PC-9 (cell line): ENCODE measurements at places on chromosomes 3 and 15. TPM values are rescaled to one million over a fixed set of nuclear protein-coding genes. Genes with fewer than 3 reads are reported as not detected.

Gene GP9
- total RNA-seq: not detected in 2 replicates

- H3K27me3 ChIP-seq: no peaks in the 10 kb centered on the region
- DNase-seq: no peak
- no peaks in the 10 kb centered on the region for H3K4me1 ChIP-seq
- H3K36me3 ChIP-seq: no peaks in the 10 kb centered on the region
Observed at GRCh38 chr15:73617301-73617831, 15.8 kb downstream of the NPTN start.

DNA sequence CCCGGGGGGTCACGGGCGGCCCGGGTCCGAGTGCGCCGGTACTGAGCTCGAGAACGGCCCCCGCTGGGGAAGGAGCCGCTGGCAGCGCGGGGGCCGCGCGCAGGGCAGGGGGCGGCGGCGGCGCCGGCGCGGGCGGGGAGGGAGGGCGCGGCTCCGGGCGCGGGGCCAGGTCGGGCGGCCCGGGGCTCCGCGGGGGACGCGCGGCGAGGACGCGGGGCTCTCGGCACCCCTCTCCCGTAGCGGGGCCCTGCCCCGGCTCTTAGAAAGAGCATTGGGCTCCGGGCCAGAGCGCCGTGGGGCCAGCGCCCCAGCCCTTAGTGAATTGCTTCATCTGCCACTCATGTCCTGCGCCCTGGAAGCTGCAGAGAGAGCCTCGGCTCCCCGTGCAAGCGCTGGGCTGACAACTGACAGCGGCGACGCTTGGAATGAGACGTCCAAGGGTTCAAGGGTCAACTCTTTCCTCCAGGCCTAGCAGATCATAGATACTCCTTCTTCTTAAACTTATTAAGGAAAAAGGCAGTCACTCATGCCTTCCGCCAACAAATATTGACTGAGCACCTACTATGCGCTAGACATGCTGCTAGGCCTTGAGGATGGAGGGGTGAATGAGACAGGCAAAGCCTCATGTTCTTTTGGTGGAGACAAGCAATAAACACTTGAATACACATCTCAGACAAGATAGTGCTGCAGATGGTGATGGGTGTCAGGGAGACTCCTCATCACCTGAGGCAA, 140.8 kb downstream of the SMAD6 start:
- peaks cover 29% of the 10 kb centered on the region for H3K4me1 ChIP-seq
- H3K36me3 ChIP-seq: no peaks in the 10 kb centered on the region
- no peak for DNase-seq
- H3K27me3 ChIP-seq: no peaks in the 10 kb centered on the region

DNA sequence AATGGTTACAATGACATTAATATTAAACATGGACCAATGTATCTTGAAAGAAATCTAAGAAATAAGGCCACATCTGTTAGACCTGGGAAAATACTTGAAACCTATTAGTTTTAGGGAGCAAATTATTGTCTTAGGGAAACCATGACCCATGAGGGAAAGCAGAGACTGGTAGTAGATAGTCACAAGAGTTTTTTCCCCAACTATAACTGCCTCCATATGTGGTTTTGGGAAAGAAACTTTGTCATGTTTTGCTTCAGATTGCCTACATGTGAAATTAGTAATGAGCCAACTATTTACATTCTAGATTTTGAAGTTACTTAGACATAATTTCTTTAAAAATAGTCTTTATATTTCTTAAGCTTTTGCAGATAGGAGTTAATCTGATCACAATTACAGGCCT, 474.9 kb downstream of the ROBO2 start:
- no peak overlapping the region for H3K27ac ChIP-seq
- no peak overlapping the region for H3K4me3 ChIP-seq
- no peaks in the 10 kb centered on the region for H3K27me3 ChIP-seq
- DNase-seq: no peak

DNA sequence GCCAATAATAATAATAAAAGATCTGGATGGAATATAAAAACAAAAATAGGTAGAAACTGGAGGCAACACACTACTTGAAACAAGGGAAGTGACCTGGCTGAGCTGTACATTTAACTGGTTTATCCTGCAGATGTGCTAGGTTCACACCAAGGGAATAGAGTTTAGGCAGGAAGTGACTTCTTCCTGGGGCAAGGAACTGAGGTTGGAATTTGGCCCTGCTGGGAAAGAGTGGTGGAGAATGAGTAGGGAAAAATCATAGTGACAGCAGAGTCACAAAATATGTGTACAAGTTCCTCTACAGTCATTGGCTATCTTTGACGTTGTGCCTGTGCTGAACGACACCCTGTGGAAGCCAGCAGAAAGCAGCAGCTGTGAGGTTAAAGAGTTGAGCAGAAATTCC, 44.1 kb downstream of the ARHGAP11B start:
- no peaks in the 10 kb centered on the region for H3K27me3 ChIP-seq
- H3K36me3 ChIP-seq: no peaks in the 10 kb centered on the region
- H3K4me1 ChIP-seq: no peaks in the 10 kb centered on the region

DNA sequence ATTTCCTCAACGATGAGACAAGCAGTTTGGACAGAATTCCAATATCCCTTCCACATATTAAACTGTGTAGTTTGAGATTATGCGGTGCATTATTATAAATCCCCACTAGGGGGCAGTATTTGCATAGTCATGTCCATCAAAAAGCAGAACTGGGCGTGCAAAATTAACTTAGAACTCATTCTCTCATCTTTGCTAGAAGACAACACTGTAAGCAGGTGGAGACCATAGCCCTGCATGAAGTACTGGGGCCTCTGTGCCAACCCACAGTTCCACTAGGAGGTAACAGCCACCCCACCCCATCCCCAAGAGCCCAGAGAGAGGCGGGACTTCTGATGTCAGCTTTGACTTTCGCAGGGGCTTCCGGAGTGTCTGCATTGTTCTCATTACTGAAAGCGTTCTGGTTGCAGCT, 106.6 kb upstream of the TMC3 start:
- H3K27me3 ChIP-seq: peaks cover 19% of the 10 kb centered on the region
- H3K36me3 ChIP-seq: no peaks in the 10 kb centered on the region
- no peak for DNase-seq
- no peaks in the 10 kb centered on the region for H3K4me1 ChIP-seq
- H3K27ac ChIP-seq: no peak overlapping the region
- no peak overlapping the region for H3K4me3 ChIP-seq

- H3K36me3 ChIP-seq: no peaks in the 10 kb centered on the region
- H3K4me1 ChIP-seq: peaks cover 33% of the 10 kb centered on the region
- DNase-seq: peak; percentile 31
- no peak overlapping the region; the same call in 1 of the 2 replicates for H3K4me3 ChIP-seq
Observed at GRCh38 chr3:65963787-65964677, 74.7 kb downstream of the MAGI1 start.
